CD4-positive, alpha-beta T cell (primary cell): ENCODE measurements at places on chromosomes 12 and 14.

- DNase-seq: no peak
These were observed 100.3 kb downstream of the SAMD4A start for GRCh38 chr14:54667026-54667744.

GRCh38 chr14:92609955-92610354 lies 96.4 kb downstream of the RIN3 start:
- no peak for DNase-seq

GRCh38 chr14:22995889-22996625 lies 13.7 kb upstream of the AJUBA start:
- no peak for DNase-seq

- DNase-seq: no peak
These were observed 107.3 kb downstream of the PPP2R5E start for GRCh38 chr14:63435838-63436237.

DNA sequence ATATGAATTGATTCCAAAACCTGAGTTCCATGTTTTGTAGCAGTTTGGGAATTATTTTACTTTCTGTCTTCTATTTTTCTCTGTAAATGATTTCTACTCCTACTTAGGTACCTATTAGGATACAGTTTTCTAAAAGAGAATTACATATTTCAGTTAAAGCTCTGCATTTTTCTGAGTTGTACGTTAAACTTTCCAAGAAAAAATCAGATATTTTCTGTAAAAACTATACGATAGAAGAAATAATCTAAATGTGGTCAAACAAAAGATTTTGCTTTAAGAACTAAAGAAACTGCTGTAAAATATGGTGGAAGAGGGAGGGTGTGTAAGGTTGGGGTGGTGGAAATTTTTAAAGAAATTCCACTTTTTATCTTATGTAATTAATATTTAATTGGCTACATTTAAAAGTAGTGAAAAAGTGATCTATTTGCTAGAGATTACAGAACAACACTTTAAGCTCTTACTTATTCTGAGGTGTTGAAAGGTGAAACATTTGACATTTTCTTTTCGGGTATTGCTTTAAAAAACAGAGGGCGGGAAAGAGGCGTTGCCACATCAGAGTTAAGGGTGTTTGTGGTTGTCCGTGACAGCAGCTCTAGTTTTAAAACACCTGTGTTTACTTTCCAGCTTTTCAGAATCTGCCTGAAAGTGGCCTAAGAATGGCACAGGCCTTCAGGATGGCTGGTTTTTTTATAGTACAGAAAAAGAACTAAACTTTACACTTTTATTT lies 187.3 kb downstream of the MIPOL1 start:
- DNase-seq: no peak

DNA sequence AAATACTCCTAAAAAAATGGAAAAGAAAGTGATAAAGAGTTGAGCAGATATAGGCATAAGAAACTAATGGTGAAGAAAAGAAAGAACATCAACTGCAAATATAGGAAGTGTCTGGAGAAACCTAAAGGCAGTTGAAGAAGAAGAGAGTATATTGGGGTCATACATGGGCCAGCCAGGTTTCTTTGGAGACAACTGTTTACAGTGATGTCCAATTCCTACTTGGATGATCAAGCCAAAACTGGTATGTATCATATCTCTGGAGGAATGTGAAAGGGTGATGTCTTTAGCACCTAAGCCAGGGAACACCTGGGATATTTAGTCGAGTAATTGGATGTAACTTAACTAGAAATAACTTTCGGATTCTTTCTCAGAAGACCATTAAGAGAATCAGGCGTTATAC lies 129.3 kb upstream of the FLRT2 start:
- DNase-seq: no peak

GRCh38 chr12:40650038-40650704 lies 42.1 kb upstream of the CNTN1 start:
- no peak for DNase-seq

DNA sequence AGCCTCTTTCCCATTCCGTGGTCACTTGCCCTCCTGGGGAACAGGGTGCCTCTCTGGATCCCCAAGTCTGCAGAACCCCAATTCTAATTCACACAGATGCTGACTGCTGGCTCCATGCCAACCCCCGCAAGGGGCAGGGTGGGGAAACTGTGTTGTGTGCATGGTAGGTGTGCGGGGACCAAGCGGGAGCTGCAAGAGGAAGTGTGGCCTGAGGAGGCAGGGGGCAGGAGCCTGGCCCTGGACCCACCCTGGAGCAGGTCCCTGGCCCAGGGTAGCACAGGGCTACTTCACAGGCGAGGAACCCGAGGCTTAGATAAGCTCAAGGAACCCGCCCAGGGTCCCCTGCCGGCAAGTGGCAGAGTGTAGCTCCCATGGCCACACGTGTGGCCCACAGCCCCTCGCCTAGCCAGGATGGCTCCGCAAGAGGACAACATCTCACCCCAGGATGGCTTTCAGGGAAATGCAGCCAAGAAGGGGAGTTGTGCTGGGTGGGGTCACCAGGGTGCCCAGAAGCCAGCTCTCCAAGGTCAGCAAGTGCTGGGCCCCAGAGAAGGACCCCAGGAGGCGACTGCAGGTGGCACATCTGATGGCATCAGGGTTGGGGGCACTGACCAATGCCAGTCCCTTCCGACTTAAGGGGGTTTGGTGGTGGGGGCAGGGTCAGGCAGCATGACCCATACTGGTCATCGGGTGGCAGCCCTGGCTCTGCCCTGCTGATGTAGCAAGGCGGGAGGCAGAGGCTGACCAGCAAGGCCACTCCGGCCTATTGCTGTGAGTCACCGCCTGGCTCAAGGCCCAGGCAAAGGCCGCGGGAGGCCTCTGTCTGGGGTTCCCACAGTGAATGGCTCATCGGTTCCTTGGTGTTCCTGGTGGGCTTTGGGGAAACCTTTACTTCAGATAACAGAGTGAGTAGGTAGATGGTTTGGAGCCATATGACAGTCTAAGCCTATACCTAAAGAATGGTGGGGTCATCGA lies 37.3 kb upstream of the EML1 start:
- no peak for DNase-seq

- peak; percentile 20 for DNase-seq
These were observed 22.3 kb upstream of the GNS start for GRCh38 chr12:64781280-64782190.

DNA sequence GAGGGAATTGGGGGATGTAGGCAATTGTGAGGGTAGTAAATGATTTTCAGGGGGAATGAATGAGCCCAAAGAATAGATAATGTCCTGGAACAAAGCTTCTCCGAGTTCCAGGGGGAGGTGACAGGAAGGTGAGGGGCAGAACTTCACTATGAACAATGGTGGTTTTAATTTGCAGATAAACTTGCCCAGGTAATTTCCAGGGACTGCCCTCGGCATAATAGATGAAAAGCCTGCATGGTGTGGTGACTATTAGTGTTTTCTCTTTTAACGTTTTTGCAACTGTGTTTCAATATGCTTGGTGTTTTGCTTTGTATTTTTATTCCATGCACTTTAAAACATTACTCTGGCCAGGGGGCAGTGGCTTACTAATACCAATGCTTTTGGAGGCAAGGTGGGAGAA lies 325.2 kb upstream of the RGS6 start:
- DNase-seq: no peak

- no peak for DNase-seq
These were observed 163.1 kb upstream of the TMPO start for GRCh38 chr12:98352218-98352811.

DNA sequence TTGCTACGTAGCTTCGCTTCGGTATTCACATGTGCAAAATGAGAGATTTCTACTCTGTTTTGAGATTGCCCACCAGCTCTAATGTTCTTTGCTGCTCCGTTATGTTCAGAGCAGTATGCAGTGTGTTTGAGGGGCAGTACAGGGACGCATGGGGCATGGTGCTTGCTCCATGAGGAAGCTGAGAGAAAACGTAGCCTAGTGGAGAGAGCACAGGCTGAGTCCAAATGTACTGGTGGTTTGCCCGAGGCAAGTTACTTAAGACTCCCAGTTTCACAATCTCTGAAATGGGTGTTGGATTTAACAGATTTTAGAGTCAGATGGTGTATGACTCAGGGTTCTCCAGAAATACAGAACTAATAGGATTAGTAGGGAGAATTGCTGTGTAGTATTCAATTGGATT lies 310.5 kb downstream of the ETNK1 start:
- no peak for DNase-seq

DNA sequence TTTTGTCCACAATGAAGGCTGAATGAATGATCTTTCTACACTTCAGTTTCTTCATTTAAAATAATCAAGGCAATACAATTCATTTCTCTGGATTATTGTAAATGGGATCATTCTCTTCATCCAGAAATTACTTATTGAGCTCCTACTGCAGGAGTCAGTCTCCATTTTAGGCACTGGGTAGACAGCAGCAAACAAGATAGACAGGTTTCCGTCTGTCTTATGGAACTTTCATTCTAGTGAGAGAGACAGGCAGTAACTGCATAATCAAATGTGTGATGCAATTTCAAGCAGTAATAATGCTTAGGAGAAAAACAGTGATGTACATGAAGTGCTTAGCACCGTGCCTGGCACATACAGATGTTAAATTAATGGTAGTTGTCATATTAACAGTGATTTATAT lies 118.9 kb downstream of the SUDS3 start:
- DNase-seq: no peak

DNA sequence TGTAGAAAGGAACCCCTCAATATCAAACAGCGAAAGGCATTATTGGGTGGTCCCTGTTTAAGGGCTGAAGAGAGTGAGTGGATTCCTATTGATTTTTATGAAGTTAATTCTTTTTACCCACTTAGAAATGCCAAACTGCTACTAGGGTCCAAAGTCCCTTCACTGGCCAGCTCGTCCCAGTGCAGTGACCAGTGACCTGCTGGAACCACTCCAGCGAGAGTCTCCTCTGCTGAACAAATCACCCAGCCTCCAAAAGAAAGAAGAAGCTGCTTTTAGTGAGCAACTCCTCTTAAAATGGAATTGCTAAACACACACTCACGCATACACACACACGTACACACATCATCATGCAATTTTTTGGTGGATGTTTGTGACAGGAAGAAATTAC lies 198.2 kb upstream of the PLEKHG7 start:
- no peak for DNase-seq
